ENCODE measurements at places on chromosomes 16 and 17.

DNA sequence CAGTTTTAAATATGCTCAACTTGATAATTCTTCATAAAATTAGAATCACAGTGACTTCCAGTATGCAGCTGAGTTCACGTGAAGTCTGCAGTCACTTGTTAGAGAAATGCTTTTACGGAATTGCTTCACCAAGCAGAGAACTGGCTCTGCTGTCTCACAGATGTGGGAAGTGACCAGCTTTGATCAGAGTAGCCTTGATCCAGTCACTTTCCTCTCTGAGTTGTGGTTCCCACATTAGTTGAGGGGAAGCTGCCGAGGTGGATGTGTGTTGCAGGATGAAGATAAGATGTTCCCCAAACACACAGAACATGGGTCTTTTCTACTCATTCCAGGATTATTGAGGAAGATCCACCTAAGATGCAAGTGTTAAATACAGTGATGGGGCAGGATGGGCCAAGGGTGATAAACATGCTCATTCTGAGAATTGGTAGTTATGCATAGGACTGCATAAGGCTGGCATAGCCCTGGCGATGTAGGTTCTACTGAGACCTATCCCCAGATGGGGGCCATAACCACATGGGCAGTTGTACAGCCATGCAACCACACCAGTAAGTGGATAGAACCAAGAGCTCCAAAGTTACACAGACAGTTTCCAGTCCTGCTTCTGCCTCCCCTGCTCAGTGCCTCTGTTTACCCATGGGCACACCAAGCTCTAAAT is 168.9 kb upstream of the MAF start:
- DNase-seq = no peak

- no peak for DNase-seq
Observed at GRCh38 chr16:81460075-81460474, 15.5 kb downstream of the CMIP start.

DNA sequence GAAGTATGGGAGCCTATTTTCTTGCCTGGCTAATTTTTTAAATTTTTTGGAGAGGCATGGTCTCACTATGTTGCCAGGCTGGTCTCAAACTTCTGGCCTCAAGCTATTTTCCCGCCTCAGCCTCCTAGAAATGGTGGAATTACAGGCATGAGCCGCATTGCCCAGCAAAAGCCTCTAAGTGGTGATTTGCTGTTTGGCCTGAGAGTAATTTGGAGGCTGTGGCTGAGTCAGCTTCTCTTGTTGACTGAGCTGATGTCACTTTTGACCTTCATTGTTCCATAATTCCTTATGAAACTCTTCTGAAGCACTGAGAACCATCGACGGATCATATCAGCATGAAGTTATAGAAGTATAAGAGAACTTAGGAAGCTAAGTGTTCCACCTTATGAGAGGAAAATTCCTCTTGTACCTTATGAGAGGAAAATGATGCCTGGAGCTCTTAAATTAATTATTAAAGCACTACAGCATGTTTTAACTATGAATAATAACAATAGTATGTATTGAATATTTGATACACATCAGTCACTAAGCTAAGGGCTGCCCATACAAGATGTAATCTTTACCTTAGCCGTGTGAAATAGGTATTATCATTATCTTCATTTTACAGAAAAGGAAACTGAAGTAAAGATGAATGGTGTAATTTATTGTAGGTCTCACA is 220.8 kb upstream of the MON1B start:
- DNase-seq = no peak

- no peak for DNase-seq
Observed at GRCh38 chr17:83062818-83063671, 16.4 kb upstream of the METRNL start.

GRCh38 chr16:78677181-78677731 is 577.8 kb downstream of the WWOX start:
- DNase-seq = no peak

Data from brain microvascular endothelial cell (primary cell).